ENCODE measurements at places on chromosomes 6 and 20.

- DNase-seq = no peak
Measured at GRCh38 chr6:44217332-44218143, 812 bp downstream of the MYMX start.

- DNase-seq = no peak
Measured at GRCh38 chr20:46563860-46564221, 13.4 kb upstream of the OCSTAMP start.

DNA sequence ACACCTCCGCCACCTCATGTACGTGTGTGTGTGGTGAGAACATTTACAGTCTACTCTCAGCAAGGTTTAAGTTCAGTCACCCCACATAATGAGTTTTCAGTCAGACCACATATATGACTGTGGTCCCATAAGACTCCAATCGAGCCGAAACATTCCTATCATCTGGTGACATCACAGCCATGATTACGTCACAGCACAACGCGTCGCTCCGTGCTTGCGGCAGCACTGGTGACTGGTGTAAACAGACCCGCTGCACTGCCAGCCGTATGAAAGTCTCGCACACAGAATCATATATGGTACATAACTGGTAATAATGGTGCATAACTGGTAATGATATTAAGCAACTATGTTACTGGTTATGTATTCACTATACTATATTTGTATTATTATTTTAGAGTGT, 150.7 kb downstream of the DLL1 start:
- DNase-seq = no peak

DNA sequence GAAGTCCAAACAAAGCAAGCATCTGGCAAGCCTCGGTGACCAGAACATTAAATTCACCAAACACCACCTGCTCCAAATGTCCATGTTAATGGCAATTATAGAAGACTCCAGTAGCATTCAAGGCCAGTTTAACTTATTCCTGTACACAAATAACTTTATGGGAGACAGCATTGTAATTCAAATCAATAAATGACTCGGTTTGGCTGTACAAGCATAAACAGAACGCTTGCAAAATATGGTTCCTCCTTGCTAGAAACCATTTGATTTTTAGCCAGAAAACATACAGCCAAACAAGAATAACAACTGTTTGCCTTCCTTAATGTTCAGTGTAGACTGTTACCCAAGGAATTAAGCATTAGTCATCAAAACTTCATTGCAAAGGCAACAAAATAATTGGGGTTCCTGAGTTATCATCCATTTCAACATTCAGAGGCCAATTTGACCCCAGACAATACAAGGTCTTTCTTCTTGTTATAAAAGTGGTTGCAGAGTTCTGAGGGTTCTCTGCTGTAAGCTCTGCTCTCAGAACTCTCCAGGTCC, 125.1 kb downstream of the BFSP1 start:
- no peak for DNase-seq

GRCh38 chr6:165985806-165986299, 181.8 kb downstream of the TBXT start:
- no peak for DNase-seq

DNA sequence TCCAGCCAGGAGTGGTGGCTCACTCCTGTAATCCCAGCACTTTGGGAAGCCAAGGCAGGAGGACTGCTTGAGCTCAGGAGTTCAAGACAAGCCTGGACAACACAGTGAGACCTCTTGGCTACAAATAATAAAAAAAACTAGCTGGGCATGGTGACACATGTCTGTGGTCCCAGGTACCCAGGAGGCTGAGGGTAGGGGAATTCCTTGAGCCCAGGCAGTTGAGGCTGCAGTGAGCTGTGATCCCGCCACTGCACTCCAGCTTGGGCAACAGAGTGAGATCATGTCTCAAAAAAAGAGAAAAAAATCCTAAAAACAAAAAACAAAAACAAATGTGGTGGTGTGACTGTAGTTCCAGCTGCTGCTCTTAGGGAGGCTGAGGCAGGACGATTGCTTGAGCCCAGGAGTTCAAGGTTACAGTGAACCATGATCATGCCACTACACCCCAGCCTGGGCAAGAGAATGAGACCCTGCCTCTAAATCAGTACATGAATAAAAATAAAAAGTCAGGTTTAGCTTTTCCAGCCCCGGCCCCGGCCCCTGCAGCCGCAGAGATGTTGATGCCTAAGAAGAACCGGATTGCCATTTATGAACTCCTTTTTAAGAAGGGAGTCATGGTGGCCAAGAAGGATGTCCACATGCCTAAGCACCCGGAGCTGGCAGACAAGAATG, 13.5 kb upstream of the SNRPC start:
- no peak for DNase-seq

DNA sequence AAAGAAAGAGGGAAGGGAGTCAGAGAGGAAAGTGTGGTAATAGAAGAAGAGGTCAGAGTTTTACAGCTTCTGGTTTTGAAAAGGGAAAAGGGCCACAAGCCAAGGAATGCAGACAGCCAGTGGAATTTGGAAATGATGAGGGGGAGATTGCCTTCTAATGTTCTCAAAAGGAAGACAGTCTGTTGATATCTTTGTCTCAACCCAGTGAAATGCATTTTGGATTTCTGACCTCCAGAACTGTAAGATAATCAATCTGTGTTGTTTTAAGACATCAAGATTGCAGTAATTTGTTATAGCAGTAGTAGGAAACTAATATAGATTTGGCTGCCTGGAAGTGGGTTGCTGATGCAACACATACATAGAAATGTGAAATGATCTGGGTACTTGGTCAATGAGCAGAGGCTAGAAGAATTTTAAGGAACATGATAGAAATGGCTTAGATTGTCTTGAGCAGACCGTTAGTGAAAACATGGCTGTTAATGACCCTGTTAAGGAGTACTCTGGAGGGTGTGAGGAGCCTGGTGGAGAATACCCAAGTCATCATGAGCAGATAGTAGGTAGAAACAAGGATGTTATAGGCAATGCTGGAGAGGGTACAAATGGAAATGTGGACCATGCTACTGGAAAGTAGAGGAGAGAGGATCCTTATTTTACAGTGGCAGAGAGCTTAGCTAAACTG, 255.8 kb upstream of the RAB32 start:
- no peak for DNase-seq

DNA sequence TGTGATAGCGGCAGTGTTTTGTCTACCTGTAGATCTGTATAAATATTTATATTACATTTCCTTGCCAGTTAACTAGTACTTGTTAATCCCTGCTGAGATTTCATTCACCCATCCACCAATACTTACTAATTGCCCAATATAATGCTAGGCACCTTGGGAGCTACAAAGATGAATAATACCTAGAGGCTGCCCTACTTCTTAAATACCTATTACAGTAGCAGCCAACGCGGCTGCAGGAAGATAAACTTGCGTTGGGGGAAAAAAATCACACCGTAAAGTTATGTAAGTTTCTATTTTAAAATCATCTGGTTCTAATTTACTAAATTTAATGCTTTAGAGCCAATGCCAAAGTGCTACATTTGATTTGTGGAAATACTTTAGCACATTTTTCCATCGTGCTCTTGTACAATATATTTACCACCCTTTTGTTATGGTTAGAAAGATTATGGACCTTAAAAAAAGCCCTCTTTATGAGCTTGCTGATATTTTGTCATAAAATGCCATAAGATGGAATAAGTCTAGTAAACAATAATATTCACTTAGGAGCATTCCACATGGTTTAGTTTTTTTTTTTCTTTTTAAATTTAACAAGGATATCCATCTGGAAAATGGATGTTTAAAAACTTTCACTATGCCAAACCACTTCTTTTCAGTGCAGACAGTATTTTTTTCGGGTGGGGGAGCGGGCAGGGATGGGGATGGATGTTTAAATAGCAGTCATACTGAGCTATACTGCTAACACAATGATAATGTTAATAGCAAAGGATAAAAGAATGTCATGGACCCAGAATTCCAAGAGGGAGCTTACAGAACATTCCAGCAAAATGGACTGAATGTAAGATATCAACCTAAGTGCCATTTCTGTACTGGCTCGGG, 13.2 kb upstream of the NEDD9 start:
- DNase-seq = no peak

GRCh38 chr20:49230021-49230420, 10.8 kb downstream of the DDX27 start:
- no peak for DNase-seq

GRCh38 chr6:44923444-44923843, 404.7 kb upstream of the RUNX2 start:
- DNase-seq = no peak

GRCh38 chr20:53002786-53003185, 30.6 kb downstream of the TSHZ2 start:
- DNase-seq = no peak

GRCh38 chr6:29941016-29941415, 1.3 kb upstream of the HLA-A start:
- DNase-seq = no peak

GRCh38 chr6:53335224-53335994, 13.3 kb downstream of the ELOVL5 start:
- no peak for DNase-seq

DNA sequence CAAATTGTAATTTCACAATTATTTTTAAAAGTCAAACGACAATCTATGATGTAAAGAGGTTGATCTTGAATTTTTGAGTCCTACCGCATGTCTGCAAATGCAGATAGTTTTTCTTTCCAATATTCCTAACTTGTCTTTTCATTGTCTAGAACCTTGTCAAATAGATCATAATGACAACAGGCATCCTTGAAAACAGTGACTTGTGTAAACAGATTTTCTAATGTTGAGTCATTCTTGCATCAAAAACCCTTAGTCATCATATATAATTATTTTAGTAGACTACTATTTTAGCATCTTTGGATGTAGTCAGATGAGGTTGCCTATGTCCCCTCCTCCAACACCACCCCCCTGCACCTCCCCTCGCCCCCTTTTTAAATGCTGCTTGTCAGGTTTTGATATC, 43.8 kb downstream of the BMP6 start:
- no peak for DNase-seq

GRCh38 chr6:3328145-3328544, 69.4 kb downstream of the PSMG4 start:
- no peak for DNase-seq

DNA sequence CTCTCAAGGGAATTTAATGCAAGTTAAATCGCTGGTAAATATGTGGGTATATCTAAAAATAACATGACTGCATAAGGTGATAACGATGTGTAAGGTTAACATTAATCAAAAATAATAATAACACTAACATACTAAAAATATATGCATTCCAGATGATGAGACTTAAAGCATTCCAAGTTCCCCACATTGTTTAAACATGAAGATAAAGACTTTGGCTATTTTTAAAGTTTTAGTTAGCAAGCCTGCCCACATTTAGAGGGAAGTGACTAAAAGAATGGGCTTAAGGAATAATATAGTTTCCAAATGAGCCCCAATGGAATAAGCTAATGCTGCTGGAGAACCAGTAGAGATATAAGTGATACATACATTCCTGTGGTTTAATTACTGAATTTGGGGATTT, 941.3 kb downstream of the TBC1D32 start:
- no peak for DNase-seq

DNA sequence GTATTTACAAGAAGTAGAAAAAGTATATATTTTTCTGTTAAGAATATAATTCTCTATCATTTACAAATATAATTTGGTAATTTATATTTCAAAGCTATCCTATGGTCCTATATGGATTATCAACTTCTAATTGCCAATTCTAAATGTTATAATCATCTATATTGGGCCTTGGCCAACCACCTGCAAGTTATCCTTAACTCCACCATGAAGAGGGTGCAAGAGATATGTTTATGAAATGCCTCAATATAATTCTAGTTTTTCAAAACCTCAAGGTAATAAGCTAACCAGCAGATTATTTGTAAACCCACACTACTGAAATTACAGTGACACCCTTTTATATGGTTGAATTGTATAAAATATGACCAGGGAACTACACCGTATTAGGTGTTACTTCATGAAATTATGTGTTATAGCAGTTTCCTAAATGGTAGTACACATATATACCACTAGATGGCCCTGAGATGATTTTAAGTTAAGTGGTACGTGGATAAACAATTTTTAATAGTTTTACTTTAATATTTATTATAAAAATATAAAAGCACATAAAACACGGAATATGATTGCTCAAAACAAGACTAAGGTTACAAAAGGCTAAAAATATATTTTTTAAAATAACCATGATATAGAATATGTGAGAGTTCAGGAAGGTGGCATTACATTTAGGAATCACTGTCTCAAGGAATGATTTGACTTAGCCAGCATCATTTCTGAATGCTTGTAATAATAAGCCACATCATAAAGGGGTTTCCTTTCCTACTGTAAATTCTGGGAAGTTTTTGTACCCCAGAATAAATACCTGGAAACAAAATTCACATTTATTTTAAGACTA, 9.8 kb upstream of the PNISR start:
- DNase-seq = no peak

GRCh38 chr20:2839732-2840137, 720 bp downstream of the PCED1A start:
- no peak for DNase-seq

GRCh38 chr6:158283304-158283980, 28.8 kb upstream of the TULP4 start:
- no peak for DNase-seq

DNA sequence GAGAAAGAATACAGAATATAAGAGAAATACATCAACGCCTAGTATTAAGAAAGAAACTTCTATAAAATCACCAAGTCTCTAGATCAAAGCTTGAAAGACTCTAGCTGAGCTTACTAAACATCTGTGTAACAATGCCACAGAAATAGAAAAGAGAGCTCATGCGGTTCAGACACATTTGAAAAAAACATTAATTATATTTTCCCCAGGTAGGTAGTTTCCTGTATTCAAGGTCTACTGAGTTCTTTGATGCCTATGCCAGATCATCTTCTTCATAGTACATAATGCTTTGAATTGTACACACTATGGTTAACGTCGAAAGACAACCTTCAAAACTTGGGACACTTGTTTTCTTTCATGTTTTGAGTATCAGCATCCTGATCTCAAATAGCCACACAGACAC, 11.3 kb downstream of the MOXD1 start:
- no peak for DNase-seq

- no peak for DNase-seq
Measured at GRCh38 chr20:34001378-34001777, 7.7 kb downstream of the RALY start.

GRCh38 chr20:61953037-61954021, 112.4 kb downstream of the TAF4 start:
- no peak for DNase-seq

DNA sequence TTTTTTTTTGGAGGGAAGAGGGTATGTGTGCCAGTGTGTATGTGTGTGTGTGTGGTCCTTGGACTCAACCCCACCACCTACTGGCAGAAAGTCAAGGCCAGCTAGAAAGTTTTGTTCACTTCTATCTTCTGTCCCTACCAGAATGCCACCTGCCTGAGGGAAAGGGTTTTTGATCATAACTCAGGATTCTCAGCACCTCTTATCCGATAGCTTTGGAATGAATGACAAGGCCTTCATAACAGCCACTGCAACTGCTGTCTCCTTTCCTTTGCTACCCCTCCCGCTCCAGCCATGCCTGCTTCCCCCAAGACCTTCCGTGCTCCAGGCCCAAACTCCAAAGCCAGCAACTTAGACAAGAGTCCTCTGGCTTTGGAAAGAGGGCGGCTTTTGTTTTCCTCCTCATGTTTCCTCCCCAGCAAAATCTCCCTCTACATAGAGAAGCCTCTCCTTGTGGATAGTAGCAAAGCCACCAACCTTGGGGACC, 18.7 kb downstream of the BTN3A1 start:
- DNase-seq = no peak

GRCh38 chr6:141472162-141472928, 660.4 kb upstream of the GJE1 start:
- DNase-seq = no peak
